Breast epithelium (tissue), 4 donors: ENCODE measurements at places on chromosomes 4 and X.

GRCh38 chr4:98519268-98519977, 139.0 kb downstream of the TSPAN5 start:
- no peak for DNase-seq

- DNase-seq: no peak
These were observed 575.7 kb downstream of the TRIML1 start for GRCh38 chr4:188714907-188715306.

GRCh38 chr4:139229534-139230039, 50.4 kb downstream of the MGARP start:
- no peak for DNase-seq

DNA sequence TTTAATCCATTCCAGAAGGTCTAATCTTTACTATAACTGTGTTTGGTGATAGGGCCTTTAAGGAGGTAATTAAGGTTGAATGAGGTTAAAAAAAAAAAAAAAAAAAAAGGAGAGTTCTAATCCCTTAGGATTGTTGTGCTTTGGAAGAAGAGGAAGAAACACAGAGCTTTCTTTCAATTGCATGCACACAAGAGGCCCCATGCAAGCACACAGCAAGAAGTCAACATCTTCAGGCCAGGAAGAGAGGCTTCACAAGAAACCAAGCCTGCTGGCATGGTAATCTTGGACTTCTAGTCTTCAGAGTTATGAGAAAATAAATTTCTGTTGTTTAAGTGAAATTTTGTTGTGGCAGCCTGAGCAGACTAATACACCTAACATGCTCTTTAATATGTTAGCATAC, 118.6 kb downstream of the NAA11 start:
- no peak for DNase-seq

GRCh38 chr4:17616283-17616682, 1.8 kb downstream of the MED28 start:
- no peak for DNase-seq

DNA sequence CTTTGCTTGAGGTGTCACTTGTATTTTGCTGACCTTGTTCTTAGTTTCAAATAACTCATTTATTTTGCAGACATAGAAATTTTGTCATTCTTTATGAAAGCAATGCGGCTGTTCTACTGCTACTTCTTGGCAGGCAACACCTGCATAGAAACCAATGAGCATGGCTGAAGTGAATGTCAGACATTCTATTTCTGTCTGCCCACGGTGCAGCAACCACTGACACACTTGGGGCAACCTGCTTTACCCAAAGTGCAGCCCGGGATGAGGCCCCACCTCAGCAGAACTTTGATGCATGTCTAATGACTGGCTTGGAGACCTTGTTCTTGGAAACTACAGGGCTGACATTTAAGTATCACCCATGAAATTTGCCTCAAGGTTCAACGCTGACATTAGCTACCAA, 93.6 kb downstream of the RBM47 start:
- DNase-seq: no peak

DNA sequence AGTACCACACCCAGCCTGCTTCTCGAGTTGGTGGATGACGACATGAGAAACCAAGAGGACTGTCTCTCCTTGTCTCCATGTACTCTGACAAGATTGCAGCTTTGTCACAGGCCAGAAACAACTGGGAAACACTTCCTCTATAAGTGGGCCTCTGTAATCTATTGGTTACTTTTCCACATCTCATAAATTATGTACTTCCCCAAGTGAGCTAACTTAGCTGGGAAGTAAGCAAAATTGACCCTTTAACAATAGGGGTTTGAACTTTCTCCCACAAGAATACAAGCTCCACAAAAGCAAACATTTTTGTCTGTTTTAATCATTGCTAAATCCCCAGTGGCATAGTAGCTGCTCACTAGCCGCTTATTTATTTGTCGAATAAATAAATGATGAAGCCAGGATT, 14.1 kb upstream of the USO1 start:
- DNase-seq: no peak

DNA sequence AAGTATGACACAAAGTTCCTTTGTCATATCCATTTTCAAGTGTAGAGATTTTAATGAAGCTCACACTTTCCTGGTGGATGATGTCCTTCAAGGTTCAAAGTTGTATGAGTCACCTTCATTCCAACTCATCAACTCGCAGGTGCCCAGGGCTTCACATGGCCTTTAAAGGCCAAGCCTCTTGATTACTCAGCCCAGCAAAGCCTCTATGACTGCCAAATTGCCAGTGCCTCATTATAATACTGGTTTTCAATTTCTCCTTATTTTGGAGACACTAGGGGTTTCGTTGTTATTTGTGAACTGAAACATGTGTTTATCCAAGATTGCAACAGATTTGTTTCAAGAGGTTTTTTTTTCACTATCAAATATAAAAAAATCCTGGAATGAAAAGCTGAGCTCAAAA, 45.9 kb upstream of the PPP3CA start:
- no peak for DNase-seq

DNA sequence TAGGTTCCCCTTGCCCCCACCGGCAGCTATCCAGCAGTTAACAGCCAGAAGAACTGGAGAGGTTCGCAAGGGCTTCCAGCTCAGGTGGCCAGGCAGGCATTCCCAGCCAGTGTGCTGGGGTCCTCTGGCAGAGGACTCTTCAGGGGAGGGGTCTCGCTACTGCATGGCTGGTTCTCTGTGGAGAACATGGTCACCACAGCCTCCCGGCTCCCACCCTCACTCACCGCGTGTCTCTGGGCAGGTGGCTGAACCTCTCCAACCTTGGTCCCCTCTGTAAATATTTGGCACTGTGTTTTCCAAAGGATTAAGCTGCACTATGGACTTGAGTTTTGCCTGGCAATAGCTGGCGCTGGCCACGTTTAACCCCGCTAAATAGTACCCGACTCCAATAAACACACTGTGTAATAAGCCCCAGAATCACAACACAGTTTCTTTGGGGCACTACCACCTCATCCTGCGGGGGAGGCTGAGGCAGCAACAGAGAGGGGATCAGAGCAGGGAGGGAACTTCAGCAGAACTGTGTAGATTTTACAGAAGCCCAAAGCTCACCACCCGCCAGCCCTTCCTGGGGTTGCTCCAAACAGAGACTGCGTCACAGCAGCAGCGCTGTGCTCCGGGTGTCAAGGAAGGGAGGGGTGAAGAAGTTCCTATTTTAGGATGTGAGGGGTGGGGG, 15.2 kb downstream of the BCOR start:
- DNase-seq: no peak

GRCh38 chr4:25107827-25108516, 52.3 kb downstream of the SEPSECS start:
- DNase-seq: no peak

DNA sequence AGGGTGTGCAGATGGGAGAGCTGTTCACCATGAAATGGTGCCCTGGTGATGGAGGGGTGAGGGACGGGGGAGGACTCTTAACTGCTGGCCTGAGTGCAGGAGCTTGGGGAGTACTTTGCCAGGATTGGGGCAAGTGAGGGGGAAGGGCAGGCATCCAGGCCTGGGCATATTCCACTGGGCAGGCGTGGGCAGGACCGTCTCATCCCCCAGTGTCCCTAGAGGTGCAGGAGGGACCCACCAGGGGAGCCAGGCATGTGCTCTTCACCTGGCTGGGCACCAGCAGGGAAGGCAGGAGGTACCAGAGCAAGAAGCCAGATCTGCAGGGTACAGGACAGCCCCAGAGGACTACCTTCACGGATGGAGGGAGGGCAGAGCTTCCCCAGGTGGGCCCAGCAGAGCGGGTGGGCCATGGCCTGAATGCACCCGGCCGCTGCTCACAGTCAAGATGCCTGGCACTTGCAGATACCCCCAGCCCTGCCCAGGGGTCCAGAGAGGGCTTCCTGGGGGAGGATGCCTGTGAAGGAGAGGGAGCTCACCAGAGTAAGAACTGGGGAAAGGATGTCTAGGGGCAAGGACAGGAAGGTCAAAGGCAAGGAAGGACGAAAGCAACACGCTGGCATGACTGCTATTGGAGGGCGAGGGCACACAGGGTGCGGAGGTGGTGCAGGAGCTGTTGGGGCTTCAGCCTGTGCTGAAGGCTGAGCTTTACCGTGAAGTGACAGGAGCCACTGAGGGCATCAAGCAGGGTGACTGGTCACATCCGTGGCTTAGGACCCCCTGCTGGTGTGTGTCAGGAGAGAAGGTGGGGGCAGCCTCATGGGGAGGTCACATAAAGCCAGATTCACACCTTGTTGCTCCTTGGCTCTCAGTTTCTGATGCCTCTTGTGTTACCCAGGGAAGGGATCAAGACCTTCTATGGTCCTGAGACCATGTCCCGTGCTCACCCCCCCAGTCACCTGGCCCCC, 68.2 kb upstream of the NKX1-1 start:
- DNase-seq: no peak

DNA sequence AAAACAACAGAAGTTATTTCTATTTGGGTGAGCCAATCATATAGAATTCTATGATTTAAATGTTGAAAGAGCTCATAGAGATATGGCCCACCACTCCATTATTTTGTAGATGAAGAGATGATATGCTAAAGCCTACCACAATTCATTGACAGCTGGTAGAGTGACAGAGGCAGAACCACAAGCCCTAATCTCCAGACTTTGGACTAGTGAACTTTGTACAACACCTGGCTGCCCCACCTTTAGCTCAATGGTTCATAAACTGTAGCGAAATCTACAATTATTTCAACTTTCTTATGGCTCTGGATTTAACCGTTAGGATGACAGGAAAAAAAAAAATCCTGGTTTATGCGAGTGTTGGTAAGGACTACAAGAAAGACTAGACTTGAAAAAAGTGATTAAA, 50.9 kb downstream of the PRKG2 start:
- DNase-seq: no peak
